ENCODE measurements at places on chromosomes 5 and 9.
A peak's percentile ranks its signal among the peaks of the same experiment; 100 is the strongest.

DNA sequence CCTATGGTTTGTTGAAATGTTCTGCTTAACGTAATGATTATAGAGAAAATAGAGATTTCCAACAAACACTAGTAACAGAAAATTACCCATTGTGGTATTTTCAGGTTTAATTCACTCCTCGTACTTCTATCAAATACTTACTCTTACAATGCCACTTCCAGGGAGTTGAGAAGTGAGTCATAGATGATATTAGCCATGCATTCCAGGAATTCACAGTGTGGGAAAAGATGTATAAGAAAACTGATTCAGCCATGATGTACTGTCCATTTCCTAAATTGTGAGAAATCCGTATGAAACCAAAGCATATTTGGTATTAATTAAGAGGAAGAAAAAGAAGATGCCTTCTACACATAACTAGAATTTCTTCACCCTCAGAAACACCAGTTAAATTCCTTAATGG, 1854.6 kb upstream of the WWC1 start:
- DNase-seq, result no peak

GRCh38 chr5:13357929-13358328, 586.6 kb downstream of the DNAH5 start:
- no peak for DNase-seq

GRCh38 chr5:154944716-154945115, 3.8 kb downstream of the MRPL22 start:
- no peak for DNase-seq

GRCh38 chr9:83969602-83970001, 10.4 kb downstream of the HNRNPK start:
- no peak for DNase-seq

DNA sequence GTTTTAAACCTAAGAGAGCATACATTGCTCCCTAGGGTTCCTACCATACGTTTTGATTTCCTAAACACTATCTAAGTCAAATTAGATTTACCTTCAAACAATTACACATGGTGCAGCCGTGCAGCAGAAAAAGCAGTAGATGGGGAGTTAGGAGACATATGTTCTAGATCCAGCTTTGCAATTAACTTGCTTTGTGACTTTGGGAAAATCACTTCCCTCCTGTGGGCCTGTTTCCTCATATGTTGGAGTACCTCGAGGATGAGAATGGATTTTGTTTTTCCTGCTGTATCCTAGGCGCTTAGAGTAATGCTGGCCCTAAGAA, 711 bp downstream of the MRPL50 start:
- DNase-seq, result no peak

DNA sequence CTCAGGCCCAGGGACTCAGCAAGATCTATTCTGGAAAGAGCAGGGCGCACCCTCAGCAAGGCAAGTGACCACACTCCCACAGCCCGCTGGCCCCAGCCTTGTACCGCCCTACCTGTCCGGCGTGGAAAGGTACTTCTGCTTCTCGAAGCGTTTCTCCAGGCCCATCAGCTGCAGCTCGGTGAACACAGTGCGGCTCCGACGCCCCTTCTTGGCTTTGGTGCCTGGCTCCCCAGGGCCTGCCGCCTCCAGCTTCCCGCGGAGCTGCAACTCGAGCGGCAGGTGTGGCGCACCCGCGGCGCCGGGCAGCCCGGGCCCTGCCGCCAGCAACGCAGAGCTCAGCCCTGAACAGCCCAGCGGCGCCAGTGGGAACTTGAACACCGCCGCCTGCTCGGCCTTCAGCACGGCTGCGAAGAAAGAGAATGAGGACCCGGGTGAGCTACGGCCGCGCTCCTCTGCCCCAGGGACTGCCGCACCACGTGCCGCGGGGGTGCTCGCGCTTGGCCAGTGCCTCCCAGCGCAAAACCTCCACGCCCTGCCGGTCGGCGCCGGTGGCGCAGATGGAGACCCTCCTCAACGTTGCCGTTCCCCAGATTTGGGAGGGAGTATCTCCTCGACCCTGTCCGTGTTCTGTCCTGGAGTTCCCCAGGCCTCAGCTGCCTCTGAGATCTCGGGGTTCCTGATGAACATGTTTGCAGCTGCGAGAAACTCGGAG, 2.2 kb downstream of the BARX1 start:
- DNase-seq, result peak; percentile 56

- DNase-seq, result no peak
These were observed 15.9 kb upstream of the RNF183 start for GRCh38 chr9:113319054-113319453.

DNA sequence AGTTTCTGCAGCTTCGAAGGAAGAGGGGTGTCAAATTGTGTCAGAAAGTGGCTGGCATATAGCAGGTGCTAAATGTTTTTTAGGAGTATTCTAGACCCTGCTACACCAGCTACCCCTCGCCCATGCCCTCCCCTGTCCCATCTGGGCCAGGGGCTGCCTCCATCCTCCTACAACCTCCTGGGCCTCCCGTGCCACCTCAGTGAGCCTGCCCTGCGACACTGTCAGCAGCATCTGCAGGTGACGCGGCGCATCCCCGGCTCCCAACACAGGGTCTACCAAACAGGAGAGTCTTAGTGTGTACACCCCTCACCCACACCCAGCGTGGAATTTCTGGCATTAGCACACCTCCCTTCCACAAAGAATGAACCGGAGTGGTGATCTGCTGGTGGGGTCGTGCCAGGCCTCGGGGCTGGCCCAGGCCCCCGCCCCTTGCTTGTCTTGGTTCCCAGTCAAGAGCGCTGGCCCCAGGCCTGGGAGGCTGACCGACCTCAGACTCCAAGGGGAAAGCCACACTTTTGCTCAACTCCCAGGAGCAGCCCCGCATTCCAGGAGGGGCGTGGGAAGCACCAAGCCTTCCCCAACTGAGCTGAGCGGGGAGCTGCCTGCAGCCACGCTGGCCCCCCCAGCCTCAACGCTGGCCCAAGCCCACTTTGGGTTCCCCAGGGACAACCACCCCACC, 55.2 kb downstream of the NEURL1B start:
- no peak for DNase-seq

- no peak for DNase-seq
These were observed 189.8 kb downstream of the MPDZ start for GRCh38 chr9:13089666-13090065.

DNA sequence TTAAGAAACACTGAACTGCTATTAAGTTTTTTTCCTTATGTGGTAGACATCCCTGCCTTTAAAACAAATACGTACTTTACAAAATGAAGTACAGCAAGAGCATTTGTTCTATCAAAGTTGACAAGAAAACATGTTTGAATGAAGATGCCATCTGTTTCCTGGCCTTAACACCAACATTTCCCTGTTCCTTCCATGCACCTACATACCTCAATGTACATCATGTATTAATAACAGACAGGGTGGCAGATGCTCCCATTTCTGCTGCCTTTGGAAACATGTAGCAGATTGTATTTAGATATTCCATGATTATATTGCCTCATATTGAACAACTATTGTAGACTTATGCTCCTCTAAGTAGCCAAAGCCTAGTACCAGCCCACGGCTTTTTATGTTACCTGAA, 104.4 kb downstream of the PJA2 start:
- DNase-seq, result no peak

DNA sequence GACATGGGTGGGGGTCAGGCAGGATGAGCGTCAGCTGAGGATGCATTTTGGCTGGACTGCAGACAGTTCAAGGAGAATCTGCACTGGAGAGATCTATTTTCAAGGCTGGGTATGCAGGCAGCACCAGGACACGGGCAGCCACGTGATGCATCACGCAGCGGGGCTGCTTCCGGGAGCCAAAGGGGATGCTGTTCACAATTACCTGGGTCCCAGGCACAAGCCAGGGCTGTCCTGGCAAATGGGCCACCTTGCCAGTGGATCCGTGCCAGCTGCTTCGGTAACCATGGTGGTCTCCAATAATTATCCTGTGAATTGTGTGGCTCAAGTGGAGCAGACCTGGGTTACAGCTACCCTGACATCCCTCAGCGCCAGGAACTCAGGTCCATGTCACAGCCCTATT, 17.5 kb downstream of the DBH start:
- DNase-seq, result no peak

DNA sequence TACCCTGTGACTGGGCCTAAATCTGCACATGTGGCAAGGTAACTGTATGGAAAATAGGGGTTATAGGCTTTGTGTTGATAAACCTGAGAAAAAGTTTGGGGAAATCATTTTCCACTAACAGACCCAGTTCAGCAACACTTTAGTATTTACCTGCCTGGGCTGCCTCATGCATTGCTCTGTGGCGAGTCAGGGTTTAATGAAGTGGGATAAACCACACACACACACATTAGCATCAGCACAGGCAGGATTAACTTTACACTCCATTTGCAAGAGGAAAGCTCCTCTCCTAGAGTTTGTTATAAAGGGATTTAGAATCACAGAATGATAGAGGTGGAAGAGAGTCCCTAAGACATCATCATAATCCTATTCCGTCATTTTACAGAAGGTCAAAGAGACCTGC, 20.0 kb upstream of the ZCCHC7 start:
- DNase-seq, result no peak

GRCh38 chr9:35728041-35728971, 3.7 kb downstream of the TLN1 start:
- DNase-seq, result peak; percentile 62

DNA sequence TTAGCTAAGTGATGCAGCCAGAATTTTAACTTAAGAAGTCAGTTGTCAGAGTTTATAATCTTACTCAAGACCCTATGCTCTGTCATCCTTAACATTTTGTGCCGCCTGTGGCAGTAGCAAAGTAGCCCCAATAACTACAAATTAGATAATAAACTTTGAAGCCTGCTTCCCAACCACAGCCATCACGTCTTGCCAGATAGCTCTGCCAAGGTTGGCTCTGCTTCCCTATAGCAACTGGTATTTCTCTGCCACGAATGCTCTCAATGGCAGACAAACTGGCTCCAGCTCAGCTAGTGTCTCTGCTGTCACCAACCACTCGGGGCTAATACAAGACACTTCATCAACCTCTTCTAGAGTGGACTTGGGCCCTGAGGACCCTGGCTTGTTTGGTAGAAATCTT, 576.1 kb downstream of the CDH12 start:
- no peak for DNase-seq

GRCh38 chr5:52893863-52894262, 95.3 kb upstream of the ITGA2 start:
- DNase-seq, result no peak

GRCh38 chr5:149238540-149238939, 33.1 kb upstream of the AFAP1L1 start:
- DNase-seq, result no peak

DNA sequence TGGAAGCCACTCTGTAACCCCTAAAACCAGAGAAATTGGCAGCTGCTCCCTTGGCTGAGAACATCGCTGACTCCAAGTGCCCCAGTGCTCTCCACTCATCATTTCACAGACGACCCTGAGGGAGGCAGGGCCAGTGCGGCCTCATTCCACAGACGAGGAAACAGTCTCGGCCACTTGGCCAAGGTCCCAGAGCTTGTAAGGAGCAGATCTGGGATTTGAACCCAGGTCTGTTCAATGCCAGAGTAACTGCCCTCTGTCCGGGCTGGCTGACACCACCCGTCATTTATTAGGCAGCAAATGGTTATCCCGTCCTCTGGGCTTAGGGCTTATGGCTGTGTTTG, 19.9 kb upstream of the IER5L start:
- no peak for DNase-seq

DNA sequence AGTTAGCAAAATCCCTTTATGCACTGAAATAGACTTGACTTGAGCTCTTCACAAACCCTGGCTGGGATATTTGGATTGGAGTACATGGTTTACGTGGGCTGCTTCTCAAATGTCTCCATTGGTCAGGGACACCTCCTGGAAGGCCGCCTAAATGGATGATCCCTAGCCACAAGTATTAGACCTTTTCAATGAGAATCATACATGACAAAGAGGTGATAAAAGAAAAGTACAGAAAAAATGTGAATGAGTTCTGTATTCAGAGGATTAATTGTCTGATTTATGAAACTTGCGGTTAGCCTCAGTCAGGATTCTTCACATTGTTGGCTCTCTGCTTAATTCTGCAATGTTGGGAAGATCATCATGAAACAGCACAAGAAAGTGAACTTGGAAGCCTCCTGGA, 752.8 kb upstream of the ADAMTS16 start:
- no peak for DNase-seq

DNA sequence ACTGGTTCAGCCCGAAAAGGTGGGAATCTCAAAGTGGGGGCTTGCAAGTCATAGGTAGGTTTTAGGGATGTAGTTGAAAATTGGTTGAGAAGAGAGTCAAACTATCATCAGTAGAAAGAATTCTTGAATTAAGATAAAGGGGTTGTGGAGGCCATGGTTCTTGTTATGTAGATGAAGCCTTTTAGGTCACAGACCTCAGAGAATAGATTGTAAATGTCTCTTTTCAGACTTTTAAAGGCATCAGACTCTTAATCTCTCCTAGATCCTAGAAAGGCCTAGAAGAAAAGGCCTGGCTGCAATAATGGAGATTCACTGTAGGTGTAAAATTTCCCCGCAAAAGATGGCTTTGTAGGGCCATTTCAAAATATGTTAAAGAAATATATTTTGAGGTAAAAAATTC, 96.4 kb downstream of the PSAT1 start:
- DNase-seq, result no peak

GRCh38 chr5:107792940-107793339, 122.2 kb upstream of the EFNA5 start:
- no peak for DNase-seq

DNA sequence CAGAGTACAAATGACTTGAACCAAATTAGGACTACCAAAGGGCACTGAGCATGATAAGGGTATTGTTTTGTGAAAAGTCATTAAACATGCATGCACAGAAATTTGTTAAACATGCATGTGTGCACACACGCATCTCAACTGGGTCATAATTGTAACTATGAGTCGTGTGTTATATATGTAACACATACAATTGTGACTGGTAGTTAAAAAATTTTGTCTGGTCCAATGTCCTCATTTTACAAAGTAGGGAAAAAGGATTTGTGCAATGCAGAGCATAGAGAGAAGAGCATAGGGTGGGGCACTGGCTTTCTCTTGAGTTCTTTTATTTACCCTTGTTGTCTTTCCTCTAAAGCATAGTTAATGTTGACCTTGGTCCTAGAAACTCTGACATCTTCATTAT, 19.3 kb upstream of the IGFBPL1 start:
- DNase-seq, result no peak

- DNase-seq, result no peak
These were observed 9.3 kb upstream of the FGF18 start for GRCh38 chr5:171410181-171410580.

- DNase-seq, result no peak
These were observed 24.7 kb upstream of the CETN3 start for GRCh38 chr5:90434116-90434714.

DNA sequence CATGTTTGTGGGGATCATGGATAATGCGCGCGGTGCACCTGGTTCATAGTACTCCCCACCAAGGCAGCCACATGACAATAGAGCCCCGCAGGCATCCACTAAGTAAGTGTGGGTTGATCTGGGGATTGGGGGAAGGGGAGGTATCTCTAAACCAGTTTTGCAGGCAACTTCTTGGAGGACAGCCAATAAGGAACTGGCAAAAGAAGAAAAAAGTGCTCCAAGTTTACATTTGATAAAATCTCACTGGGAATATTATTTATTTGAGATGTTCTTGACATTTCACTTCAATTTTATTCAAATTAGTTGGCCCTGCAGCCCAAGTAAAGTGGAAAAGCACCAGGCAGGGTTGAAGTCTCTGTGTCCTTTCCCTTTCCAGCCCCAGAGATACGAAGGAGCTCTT, 8.5 kb downstream of the FBP1 start:
- DNase-seq, result peak; percentile 42

GRCh38 chr9:99868845-99869244, 37.6 kb upstream of the STX17 start:
- DNase-seq, result no peak
